HCT116 (cell line): ENCODE measurements at places on chromosomes 11 and 22.

DNA sequence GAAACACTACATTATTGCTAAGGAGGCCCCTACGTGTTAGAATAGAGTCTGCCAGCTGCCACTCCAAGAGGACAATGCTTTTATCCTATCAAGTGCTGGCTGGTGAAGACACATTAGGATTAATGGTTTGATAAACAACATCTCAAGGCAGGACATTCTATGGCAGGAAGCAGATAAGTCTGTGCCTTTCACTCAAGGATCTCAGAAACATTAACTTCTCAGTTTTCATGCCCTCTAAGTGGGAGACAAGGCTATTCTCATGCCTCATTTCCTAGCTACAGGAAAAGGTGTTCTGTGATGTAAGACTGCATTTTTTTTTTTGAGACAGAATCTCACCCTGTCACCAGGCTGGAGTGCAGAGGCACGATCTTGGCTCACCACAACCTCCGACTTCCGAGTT, 23.5 kb upstream of the TIMP3 start:
- no peak for DNase-seq

DNA sequence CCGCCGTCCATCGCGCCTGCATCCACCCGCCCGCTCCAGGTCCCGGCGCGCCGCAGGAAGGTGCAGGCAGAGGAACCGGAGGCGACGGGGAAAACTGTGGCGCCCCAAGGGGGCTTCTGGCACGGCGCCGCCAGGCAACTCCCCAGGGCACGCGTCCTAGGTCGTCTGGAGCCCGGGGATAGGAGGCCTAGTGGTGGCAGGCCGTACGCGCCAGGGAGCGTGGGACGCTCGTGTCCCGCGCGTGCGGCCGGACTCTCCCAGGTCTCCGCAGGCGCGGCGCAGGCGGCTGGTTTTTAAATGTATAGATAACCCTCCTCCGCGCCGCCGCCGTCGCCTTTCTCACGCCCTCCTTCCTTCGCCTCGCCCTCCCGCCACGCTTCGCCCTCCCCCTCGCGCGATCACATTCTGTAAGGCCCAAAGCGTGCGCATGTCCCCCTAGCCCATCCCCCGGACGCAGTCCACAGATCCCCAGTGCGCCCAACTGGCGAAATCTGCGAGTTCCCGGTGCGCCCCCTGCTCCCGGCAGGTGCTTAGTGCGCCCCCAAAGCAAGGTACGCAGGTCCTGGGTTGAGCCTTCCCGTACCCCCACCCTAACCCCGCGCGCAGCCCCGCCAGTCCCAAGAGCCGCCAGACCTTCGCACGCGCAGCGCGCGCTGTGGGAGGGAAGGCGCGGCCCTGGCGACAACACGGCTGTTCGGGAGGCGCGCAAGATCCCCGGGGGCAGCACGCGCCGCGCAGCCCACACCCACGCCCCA, at the start of gene ASCL2:
ASCL2 (minus strand) TSS at position 267 of the 755 bp plus-strand sequence; CDS start at position 11, 256 bp downstream.
- DNase-seq, result no peak

GRCh38 chr22:24753914-24754313, 20.6 kb downstream of the PIWIL3 start:
- no peak for DNase-seq

GRCh38 chr11:33723238-33723881, 12.9 kb downstream of the CD59 start:
- peak; percentile 72 for DNase-seq

DNA sequence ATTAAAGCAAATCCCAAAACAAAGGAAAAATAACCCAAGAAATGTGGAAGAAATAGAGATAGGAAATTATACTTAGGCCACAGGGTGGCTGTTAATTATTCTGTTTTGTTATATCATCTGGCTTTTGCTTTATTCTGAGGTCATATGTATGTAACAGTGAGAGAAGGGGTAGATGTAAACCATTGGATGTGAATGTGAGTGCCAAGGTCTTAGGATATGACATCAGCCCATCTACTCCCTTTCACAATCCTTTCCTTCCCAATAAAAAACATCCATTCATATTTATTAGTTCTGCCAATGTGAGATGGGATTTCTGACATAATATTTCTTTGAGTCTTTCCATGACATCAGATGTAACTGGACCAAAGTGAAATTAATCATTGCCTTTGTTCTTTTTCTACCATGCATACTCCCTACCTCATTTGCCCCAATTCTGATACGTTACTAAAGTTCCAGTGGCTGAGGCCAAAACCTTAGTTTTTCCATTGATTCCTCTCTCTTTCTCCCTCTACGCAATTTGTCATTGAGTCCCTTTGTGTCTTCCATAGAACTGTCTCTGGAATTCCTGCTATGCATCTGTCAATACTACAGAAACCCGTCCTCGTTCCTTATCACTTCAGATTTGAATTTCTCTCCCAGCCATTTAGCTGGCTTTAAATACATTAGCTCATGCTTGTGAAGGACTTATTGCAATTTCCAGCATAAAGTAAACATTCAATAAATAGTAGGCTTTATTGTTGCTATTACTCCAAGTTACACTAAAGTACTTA, 170.3 kb downstream of the ARHGAP42 start:
- DNase-seq, result no peak

DNA sequence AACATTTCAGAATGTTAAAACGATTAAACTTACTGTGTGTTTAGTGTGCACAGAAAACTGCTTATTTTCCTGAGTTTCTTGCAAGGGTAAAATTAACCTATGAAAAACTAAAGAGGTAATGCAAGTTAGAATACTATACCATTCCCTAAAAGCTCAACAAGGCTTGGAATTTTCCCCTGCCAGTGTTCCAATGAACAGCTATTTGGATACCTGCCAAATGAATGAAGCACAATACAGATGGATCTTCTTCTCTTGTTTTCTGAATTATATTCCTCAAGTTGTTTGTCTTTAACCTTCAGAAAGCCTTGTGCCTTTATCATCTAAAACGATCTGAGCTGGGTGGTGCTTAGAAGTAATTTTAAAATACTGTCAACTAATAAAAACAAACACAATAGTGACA, 204.5 kb downstream of the LRRC4C start:
- DNase-seq, result no peak

- DNase-seq, result no peak
These were observed 72.0 kb upstream of the USP47 start for GRCh38 chr11:11769782-11770181.

GRCh38 chr22:43331698-43332097, 11.5 kb downstream of the SCUBE1 start:
- no peak for DNase-seq

DNA sequence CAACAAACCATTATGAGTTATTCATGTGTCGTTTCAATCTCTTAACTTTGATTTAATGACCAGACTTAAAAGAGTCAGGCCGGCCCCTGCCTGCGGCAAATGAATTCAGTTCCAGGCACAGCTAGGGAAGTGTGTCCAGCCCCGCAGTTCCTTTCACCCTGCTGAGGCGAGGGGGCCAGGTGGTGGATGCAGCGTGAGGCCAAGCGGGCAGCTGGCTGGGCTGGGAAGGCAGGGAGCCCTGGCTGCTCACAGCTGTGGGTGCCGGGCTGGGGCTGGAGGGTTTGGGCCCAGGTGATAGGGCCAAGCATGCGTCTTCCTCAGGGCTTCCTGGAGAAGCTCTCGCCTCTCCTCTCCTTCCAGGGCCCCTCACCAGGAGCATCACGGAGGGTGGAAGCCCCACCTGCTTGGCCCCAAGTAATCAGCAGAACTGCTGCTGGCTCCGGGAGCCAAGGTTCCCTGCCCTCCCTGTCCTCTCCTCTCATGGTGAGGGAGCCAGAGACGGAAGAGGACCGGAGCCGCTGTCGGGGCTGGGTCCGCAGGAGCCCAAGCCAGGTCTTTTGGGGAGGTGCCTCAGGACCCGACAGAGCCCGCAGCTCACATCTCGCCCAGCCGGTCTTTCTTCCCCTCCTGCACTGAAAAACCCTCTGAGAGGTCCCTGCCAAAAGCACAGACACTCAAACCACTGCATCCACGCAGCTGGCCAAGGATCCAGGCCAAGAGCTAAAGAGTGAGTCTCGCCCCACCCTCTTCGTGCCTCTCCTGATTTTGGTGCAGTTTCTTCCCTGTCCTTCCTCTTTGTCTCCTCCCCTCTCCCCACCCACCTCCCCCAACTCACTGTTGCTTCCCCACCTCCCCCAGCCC, 97.0 kb downstream of the ST3GAL4 start:
- DNase-seq, result no peak

DNA sequence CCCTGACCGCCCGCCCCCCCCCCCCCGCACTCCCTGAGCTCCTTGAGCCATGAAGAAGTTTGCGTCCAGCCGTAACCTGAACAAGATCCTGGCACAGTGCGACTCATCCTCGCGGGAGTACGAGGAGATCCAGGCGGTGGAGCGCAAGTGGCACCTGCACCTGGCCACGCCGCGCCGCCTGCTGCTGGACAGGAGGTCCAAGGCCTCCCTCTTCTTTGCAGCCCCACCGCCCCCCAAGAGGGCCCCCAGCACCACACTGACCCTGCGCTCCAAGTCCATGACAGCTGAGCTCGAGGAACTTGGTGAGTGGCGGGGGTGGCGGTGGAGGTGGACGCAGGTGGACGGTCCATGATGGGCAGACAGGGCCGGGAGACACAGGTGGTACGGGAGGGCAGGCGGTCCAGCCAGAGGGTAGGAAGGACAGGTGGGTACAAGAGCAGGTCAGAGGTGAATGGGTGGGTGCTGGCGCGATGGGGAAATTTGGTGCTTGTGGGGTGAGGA, 32.1 kb upstream of the ACR start:
- DNase-seq, result no peak

DNA sequence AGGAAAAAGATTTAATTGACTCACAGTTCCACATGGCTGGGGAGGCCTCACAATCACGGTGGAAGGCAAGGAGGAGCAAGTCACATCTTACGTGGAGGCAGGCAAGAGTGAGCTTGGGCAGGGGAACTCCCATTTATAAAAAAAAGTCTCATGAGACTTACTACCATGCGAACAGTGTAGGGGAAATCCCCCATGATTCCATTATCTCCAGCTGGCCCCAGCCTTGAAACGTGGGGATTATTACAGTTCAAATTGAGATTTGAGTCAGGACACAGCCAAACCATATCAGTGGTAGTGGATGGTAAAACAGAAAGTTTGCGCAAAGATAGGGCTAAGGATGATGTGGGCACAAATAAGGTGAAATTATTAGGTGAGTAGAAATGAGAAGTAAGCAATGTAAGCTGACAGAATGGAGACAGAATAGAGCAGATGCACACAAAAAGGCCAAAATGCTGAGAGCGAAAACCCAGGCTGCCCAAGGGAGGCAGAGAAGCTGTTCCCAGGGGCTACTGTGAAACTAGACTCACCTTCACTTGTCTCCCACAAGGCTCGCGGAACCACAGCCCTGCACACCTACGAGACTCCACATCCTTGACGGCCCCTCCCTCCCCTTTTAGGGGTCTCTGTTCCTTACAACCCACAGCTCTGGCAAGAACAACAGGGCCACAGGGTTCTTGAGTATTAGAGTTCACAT, 377.6 kb downstream of the CADM1 start:
- no peak for DNase-seq

DNA sequence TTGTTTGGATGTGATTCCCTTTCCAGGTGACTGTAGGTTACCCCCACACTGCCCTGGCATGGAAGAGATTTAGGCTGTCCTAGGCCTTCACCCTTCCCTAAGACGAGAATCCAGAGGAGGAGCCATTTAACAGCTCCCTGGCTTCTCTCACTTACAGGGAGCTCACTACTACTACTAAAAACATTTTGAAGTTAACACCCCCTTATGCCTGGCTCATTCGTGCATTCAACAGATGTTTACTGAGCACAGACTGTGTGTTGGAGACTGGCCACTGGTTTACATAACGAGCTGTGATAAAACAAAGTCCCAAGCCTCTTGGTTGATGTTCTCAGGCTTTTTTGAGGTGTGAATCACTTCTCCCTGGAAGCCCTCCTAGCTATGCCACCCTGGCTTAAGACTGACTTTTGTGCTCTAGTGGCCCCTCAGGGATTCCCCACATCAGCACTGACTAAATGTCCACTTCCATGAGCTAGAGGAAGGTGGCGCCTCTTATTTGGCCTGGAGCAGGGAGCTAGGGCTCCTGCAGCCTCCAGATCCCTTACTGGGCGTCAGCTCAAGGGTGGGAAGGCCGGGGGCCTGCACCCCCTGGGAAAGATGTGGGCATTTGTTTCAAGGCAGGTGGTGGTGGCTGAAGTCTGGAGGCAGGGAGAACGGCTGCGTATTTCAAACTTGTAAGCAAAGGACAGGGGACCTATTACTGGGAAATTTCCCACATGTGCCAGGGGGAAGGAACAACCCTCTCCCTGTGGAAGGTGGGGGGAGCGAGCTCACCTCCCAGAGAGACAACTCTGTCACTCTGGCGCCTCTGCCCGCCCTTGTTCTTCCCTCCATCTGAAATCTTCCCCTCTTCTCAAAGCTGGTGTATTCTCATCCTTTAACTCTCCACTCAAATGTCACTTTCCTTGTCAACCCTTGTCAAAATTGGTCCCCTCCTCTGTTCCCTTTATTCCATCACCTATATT, 19.4 kb upstream of the MALAT1 start:
- DNase-seq, result no peak

DNA sequence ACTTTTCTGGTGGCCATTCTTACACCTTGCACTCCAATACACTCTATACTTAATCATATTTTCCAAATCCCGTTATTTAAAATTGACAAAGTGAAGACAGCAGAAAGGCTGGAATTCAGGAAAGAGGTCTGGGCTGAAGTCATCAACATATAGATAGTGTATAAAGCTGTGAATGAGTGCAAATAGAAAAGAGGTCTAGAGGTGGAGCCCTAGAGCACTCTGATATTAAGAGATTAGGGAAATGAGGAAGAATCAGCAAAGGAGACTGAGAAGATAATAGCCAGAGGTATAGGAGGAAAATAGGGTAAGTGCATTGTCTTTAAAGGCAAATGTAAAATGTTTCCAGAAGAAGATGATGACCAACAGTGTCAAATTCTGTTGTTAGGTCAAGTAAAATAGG, 7.9 kb downstream of the CTR9 start:
- DNase-seq, result no peak

- no peak for DNase-seq
These were observed 45.8 kb downstream of the C11orf96 start for GRCh38 chr11:43988040-43988817.

GRCh38 chr11:70067591-70068341, 10.4 kb upstream of the ANO1 start:
- peak; percentile 48 for DNase-seq

DNA sequence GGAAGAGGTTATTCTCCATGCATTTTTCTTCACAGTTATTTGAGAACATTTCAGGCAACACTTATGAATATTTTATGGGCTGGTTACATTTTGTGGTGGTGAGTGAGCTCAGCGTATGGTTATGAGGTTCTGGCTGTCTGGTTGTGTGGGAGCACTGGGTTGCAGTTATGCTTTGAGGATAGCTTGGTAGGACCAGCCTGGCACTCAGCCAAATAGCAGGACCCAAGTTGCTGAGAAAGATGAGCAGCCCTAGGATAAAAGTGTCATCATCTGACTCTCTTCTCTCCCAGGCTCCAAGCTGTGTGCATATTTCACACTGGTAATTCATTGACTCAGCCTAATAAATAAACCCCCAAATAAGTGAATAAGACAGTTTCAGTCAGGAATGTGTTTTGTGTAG, 8.1 kb upstream of the SRSF8 start:
- no peak for DNase-seq

GRCh38 chr22:47051441-47052071, 289.1 kb downstream of the TBC1D22A start:
- no peak for DNase-seq

DNA sequence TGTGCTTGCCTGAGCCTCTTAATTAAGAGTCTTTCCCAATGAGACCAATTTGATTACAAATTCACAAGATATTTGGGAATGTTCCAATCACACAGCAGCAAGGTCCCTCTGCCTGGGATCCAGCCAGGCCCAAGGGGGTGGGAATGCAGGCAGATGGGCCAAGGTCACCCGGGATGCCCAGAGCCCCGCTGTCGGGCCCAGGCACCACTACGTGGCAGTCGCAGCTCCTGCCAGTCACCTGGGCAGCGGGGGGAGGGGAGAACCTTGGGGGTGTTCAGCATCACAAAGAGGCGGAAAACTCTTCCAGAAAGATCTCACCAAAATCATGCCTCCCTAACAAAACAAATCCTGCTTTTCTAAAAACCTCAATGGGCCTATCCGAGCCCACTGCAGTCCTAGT, 30.9 kb downstream of the PPM1F start:
- DNase-seq, result no peak
